Stimulated activated CD8-positive, alpha-beta memory T cell treated with anti-CD3 and anti-CD28 coated beads, Interleukin-12 subunit alpha, Interleukin-12 subunit beta, amount 100 ng/mL, for 4 hours (primary cell): ENCODE measurements at places on chromosomes 2 and 18.

GRCh38 chr2:234212534-234212933 lies 162.0 kb downstream of the SPP2 start:
- DNase-seq = no peak

DNA sequence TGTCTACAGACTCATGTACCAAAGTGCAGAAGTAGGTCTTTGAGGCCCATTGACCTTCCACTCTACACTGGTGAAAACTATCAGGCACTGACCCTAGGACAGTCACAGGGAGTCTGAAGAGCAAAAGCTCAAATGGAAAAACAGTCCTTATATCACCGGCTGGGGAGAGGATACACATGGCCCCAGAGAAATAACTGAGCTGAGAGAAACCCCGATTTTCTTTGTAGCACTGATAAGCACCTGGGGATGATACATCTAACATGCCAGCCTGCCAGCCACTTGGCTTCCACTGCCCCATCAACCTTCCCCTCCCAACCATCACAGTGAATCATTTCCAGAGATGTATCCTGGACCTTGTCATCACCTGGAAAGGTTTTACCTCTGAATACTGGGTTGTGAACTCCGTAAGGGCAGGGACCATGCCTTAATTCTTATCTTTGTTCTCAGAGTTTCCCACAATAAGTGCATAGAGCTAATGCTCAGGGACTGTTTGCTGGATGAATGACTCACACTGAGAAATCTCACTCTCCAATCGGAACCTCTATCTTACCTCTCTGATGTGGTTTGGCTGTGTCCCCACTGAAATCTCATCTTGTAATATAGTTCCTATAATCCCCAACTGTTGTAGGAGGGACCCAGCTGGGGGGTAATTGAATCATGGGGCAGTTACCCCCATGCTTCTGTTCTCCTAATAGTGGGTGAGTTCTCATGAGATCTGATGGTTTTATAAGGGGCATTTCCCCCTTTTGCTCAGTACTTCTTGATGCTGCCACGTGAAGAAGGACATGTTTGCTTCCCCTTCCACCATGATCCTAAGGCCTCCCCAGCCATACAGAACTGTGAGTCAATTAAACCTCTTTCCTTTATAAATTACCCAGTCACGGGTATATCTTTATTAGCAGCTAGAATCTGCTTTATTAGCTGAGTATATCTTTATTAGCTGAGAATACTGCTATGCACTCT lies 37.1 kb downstream of the EVA1A start:
- DNase-seq = no peak

DNA sequence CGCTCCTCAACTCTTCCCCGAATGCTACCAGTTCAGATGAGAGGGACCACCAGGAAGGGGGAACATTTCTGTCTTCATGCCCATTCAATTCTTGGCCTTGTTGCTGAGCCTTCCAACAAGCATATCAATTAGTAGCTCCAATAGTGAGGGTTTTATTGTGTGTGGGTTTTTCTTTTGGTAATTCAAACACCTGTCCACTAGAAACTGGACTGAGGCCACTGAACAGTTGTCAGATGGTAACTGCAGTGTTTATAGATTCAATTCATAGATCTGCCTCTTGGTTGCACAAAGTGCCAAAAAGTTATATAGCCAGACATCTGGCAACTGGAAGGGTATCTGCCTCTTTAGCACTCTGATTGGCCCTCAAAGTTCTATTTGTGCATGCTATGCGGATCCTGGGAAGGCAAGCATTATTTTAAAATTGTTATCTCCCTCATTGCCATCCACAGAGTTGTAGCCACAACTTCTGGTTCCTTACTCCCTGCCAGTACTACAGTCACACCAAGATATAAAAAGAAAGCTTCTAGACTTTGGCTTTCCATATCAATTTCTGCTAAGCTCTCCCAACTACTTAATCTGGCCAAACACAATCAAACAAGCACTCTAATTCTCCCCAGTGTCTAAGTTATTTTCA lies 83.3 kb upstream of the ZNF521 start:
- no peak for DNase-seq

DNA sequence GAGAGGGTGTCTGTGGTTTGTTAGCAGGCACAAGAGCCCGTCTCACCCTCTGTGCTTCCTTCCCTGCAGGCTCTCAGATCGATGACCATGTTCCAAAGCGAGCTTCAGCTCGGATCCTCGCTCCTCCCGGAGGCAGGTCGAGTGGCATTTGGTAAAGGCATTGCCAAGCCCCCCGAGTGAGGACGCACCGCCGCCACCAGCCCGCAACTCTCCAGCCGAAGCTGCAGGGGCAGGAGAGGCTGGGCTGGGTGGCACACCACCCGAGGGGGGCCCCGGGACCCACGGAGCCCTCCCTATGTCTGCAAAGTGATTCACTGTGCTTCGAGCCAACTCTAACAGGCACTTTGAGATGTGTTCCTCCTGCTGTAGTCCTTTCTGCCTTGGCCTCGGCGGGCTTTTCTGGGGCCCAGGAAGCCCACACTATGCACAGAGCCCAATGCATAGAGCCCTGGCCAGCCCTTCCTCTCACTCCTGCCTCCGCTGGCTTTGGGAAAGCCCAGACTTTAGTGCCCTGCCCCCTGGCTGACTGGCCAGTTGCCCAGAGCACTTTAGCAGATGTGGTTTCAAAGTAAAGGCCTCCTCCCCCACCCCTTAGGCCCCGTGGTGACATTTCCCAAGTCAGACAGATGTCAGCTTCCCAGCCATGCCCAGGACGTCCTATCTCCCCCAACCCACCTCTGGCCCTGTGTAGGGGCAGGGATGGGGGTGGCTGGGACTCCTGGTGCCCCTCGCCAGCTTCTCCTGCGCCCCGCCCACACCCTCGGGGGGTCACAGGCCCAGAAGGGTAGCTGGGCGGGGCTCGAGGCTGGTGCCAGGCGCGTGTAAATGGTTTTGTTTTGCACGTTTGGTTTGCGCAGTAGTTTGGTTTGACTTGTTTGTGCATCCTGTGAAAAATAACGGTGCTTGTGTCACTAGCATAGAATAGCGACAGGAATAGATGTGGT lies 23.3 kb upstream of the MAPRE3 start:
- DNase-seq = no peak

DNA sequence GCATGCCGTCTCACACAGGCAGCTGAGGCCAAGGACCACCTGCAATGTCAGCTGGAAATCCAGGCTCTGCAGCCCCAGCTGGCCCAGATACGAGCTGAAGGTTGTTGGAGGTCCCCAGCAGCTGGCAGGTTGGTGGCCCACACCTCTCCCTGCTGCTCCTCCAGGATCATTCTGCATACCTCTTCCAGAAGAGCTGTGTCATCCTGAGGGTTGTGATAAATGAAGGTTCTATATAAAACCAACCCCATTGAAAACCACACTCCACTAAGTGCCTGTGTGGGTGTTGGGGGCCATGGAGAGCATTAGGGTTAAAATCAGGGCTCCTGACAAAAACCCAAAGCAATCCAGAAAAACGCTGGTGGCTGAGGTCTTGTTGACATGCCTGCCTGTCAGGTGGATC lies 50.4 kb downstream of the C1QL2 start:
- DNase-seq = no peak

DNA sequence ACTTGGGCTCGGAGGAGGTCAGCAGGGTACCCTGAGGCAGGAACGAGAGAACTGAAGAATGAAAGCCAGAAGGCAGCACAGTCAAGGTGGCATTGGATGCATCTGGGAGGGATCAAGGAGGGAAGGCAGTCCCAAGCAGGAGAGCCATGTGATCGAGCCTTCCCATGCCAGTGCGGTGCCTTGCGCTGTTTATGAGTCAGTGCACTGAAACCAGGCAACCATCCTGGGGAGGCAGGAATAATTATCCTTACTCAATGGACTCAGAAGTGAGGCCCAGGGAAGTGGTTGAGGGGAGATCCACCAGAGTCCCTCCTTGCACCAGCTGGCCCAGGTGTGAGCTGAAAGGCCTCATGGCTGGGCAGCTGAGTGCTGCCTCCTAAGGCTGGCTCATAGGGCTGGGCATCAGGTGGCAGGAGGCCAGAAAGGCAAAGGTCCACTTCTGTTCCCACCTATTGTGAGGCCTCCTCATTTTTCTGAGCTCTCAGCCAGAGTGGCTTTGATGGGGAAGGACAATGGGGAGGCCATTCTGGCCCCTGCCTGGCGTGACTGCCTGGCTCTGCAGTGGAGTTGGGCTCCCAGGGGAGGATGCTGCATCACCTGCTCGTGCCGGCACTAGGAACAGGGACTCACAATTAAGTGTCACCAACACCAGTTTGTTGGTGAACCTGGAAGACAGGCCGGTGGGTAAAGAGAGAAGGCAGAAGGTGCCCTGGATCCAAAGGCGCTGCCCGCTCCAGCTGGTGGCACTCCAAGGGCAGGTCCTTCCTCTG lies 82.3 kb downstream of the TFCP2L1 start:
- DNase-seq = no peak

- DNase-seq = no peak
These were observed 97.1 kb downstream of the AQP4 start for GRCh38 chr18:26768385-26768784.

DNA sequence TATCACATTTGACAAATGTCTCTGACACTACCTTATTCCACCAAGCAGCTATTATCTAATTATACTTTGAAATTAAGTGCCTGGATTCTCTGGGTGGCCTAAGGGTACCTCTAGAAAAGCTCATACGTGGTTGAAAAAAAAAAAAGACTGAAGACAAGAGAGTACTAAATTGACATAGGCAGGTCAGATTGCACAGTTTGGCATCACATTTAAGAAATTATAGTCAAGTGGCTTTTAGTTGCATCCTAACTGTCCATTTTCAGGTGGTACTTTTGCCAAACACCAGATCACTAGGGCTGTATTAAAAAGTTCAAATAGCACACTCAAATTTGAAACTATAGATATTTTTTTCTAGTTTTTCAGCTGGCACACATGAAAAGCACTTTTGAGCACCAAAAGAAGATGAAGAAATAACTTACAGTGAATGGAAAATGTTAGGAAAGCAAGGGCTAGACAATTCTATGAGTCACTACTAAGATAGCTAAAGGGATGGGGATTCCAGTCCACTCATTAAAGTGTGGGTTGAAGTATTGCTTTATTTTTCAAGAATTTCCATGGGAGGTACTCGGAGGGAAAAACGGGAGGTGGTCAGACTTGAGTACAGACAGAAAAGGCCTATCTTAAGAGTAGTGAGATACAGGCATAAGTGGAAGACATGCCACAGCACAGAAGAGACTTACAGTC lies 106.5 kb upstream of the COL5A2 start:
- no peak for DNase-seq
